ENCODE measurements at places on chromosomes 5 and 9.
A peak's percentile ranks its signal among the peaks of the same experiment; 100 is the strongest.

DNA sequence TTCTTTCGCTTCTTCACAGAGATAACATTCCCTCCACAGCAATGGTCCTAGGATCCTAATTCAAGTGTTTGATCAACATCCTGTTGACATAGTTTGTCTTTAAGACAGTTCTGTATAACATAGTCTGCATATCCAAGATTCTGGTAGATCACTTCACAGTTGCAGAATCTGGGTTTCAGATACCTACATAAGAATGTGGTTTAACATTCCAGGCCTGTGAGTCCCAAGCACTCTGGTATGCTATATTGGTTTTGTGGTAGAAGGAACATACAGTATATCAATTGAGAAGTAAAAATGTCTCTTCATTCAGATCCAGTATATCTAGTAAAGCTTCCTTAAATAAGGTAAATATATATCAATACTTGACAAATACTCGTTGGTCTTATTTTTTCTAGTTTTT is 914.2 kb upstream of the CDH6 start:
- DNase-seq = no peak

GRCh38 chr9:21709464-21710058 is 92.9 kb upstream of the MTAP start:
- peak; percentile 19 for DNase-seq

- DNase-seq = no peak
Measured at GRCh38 chr5:151104795-151105194, 24.0 kb upstream of the TNIP1 start.

- DNase-seq = no peak
Measured at GRCh38 chr5:5617024-5617423, 194.5 kb downstream of the ICE1 start.

GRCh38 chr9:38296807-38297206 is 95.7 kb upstream of the ALDH1B1 start:
- DNase-seq = no peak

DNA sequence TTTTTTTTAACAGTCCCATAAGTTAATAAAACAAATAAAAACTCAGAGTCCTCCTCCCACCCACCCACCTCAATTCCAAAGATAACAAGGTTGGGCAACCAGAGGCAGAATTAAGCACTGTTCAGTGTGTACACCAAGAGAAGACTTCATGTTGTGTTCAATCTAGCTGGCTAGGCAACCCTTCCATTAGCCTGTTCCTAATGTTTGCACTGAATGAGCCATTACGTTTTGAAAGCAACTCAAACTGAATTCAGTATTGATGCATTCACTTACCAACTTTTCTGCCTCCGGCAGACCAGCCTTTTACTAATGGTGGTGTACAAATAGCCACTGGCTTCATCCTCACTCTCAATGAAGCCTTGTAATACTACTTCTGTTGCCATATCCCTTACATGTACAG is 47.5 kb downstream of the PBX3 start:
- no peak for DNase-seq

GRCh38 chr9:98967680-98968079 is 24.0 kb downstream of the COL15A1 start:
- no peak for DNase-seq

GRCh38 chr9:94847486-94847885 is 121.0 kb downstream of the AOPEP start:
- DNase-seq = no peak

DNA sequence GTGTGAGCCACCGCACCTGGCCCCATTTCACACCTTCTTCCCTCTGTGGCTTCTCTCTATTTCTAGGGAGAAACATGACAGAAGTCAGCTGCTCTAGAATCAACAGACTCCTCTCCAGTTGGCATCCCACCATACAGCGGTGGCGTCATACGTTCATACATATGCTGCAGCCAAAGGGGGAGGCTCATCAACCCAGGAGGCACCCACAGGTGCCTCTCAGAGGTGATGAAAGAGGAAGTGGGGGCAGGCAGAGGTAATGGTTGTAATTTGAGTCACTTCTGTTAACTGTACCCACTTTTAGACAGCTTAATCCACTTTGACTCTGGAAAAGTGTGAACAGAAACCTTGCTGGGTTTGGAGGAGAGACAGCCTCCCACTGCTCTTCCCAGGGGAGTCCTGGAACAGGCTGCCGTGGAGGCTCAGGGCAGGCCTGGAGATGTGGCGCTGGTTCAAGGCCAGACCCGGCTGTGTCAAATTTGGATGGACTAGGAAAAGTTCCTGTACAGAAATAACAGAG is 47.3 kb upstream of the SUB1 start:
- DNase-seq = peak; percentile 39

DNA sequence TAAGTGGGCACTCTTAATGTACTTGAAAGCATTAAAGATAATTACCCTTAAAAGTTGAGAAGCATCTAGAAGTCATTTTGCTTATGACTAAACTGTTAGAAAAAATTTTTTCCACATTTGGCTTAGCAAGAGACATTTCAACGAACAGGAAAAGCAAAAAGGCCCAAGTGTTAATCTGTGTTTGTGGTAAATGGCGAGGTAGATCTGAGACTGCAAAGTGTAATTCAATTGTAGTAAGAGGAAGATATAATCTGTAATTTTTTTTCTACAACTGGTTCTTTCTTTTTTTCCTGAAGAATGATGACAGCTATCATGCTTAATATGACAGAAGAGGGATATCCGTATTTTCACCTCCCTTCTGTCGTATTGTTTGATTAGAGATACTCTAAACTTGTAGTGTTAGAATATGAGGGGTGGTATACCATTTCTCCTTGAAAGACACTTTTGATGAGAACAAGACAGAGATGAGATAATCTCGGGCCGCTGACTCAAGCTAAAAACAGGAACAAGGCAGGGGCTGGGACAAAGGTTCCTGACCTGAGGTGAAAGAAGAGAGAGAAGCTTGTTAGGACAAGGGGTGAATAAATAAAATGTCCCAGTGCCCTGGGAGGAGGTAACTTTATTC is 459.3 kb upstream of the ZNF608 start:
- DNase-seq = no peak

DNA sequence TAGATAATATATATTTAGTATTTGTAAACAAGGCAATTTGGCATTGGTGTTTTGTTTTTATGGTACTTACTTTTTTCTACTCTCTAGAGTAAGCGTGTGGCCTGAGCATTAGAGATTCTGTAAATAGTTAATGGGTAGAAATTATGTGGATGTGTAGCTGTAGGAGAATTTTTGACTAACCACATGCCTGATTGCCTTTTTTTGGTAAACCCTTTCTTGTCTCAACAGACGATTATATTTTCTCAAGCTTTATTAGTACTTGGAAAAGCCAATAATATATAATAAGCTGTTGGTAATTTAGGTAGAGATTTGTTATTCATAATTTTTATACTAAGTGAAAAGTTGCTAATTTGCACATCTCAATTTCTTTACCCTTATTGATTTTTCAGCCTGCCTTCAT is 76.8 kb downstream of the FCHO2 start:
- DNase-seq = no peak

- DNase-seq = no peak
Measured at GRCh38 chr5:14347522-14347921, 204.4 kb downstream of the TRIO start.

DNA sequence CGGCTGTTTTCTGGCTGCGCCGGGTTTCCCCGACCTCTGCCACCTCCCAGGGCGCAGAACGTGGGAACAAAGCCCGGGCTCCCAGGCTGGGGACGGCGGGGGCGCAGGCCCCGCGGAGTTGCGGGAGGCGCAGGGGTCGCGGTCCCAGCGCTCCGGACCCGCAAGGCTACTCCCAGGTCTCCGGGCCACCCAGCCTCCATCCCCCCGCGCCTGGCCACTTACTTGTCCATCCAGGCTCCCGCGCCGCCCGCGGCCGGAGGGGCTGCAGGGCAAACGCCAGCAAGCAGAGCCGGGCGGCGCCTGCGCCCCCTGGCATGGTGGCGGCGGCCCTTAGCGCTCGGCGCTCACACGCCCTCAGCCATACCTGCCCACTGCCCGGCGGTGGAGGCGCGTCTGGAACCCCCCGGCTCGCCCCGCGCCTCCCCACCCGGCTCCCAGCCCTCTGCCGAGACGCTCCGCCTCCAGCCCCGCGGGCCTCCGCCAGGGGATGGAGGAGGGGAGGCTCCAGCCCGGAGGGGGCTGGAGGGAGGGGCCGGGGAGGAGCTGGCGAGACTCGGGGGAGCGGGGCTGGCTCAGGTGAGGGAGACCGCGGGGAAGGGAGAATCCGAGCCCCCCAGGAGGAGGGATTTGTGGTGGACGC is at the start of gene ADAM19:
Gene ADAM19, minus strand, starts transcription at position 395 of the 640 bp plus-strand sequence. Its CDS starts 79 bp downstream, at position 316.
- peak; percentile 43 for DNase-seq

DNA sequence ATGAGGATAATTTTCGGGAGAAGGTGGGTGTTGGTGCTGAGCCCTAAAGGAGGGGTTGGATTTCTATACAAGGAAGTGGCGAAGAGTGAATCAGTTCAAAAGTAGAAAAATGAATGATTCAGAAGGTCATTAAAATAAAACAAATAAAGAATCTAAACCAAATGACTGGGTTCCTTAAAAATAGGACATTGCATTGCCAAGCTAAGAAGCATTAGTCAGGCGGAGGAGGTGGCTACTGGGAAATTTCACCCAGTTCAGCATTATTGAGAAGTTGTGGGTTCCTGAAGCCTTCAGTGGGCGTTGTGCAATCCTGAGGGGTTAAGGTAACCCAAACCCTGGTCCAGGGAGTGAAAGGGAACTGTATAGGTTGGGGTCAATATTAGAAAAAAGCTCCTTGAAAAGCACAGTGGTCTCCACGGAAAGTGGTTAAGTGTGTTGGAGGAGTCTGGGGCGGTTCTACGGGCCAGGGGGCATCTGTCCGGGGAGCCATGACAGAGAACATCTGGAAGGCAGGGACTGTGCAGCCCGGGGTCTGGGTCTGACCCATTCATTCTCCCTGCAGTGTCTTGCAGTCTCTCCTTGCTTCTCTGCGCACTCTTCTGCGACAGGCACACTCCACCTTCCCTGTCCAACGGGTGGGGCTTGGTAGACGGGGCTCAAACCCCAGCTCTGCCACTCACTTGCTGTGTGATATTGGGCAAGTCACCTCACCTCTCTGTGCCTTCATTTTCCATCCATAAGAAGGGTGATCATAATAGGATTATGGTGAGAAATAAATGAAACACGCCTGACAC is 27.6 kb upstream of the DUSP1 start:
- no peak for DNase-seq

GRCh38 chr9:105658351-105658750 is 3.9 kb upstream of the TAL2 start:
- no peak for DNase-seq

GRCh38 chr5:6755519-6755918 is 42.3 kb downstream of the TENT4A start:
- DNase-seq = no peak

- no peak for DNase-seq
Measured at GRCh38 chr9:26341545-26341944, 551.1 kb downstream of the CAAP1 start.

GRCh38 chr5:174991847-174992246 is 267.5 kb downstream of the MSX2 start:
- DNase-seq = no peak

DNA sequence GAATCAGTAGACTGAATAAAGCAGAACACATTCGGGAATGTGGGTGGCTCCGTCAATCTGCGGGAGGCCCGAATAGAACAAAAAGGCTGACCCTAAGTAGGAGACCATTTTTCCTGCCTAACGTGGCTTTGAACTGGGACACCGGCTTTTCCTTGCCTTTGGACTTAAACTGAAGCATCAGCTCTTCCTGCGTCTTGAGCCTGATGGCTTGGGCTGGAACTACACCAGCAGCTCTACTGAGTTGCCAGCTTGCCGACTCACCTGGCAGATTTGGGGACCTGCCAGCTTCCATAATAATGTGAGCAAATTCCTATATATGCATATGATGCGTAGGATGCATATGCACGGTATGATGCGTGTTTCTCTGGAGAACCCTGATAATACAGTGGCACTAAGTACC is 111.3 kb downstream of the DAPK1 start:
- DNase-seq = no peak

- DNase-seq = no peak
Measured at GRCh38 chr5:16857635-16858034, 78.5 kb downstream of the MYO10 start.

DNA sequence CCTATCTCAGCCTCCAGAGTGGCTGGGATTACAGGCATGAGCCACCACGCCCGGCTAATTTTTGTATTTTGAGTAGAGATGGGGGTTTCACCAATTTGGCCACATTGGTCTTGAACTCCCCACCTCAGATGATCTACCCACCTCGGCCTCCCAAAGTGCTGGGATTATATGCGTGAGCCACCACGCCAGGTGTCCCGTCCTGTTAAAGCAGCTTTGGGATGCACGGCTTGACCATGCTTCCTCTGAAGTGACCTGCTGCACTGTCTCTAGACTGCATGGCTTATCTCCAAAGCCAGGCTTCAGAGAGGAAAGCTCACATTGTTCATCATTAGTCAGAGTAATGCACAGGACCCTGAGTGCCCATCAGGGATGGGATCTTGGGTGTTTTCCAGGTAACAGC is 45.4 kb downstream of the SEMA4D start:
- DNase-seq = no peak

GRCh38 chr5:73318308-73318719 is 130.3 kb downstream of the FOXD1 start:
- DNase-seq = no peak

- no peak for DNase-seq
Measured at GRCh38 chr9:111613436-111614040, 14.1 kb upstream of the PTGR1 start.

GRCh38 chr5:131023498-131023865 is 141.6 kb downstream of the HINT1 start:
- DNase-seq = no peak

DNA sequence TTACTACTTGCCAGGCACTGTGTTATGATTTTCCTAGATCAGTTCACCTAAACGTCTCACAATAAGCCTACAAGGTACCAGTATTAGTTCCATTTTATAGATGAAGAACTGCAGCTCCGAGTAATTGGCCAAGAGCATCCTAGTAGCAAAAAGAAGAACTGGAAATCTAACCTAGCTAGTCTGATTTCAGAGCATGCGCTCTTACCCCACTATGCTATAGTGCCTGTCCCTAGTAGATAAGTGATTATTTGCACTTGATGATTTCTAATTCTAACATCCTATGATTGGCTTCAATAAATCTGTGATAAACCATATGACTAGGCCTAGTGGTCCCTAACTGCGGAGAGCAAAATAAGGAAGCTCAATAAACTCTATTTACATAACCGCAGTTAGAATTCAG is 7.1 kb upstream of the PLAC8L1 start:
- DNase-seq = no peak

DNA sequence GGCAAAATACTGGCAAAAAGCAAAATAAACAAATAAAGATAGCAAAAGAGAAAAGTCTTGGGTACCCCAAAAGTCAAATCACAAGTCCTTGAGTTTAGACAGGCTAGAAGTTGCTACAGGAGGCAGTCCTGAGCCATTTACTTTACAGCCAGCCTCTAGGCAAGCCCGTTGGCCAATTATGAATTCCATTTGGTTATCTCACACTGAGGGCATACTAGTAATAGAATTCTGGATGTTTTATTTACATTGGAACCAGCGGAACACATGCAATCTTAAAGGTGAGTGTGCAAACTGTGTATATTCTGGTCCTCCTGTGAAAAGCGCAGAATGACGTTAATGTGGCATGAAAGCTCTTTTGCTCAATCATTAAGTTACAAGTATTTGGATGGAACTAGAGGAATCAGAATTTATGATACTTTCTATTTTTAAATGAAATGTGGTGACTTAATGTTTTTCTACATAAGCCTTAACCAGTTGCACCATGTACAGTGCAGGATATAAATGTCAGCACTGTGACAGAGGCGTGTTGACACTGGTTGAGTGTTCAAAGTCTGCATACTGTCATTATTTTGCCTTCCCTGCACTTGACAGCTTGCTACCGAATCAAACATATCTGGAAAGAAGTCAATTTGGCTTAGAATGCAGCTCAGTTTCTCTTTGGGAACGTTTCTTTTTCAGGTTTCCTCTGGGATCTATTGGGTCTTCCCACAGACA is 7.9 kb downstream of the GDNF start:
- no peak for DNase-seq
